ENCODE measurements at places on chromosomes 12 and 14.
A peak's percentile ranks its signal among the peaks of the same experiment; 100 is the strongest.

- DNase-seq = no peak
Measured at GRCh38 chr14:50854521-50854920, 17.3 kb upstream of the ABHD12B start.

DNA sequence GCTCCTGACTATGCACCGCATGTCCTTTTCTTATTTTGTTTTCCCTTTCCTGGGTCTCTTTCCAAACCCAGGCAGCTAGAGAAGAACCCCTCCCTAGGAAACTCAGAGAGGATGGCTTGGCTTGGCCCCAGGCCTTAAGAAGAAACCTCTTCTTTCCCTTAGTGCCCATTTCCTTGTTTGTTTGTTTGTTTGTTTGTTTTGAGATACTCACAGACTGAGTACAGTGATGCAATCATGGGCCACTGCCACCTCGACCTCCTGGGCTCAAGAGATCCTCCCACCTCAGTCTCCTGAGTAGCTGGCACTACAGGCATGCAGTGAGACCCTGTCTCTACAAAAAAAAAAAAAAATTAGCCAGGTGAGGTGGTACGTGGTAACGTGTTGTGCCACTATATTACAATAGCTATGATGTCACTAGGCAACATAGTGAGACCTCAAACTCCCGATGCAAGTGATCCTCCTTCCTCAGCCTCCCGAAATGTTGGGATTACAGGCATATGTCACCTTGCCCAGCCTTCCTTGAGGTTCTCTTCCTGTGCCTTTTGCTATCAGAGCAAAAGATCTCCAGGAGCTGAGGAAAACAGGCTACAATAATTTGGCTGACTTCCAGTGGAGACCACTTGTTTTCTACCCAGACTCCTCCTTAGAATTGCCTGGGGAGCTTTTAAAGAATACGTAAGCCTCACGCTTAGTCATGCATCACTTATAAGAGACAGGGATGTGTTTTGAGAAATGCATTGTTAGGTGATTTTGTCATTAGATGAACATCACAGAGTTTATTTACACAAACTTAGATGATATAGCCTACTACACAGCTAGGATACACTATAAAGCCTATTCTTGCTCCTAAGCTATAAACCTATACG is 34.5 kb upstream of the LGALS3 start:
- DNase-seq = no peak

GRCh38 chr14:61252369-61253063 is 28.6 kb downstream of the TMEM30B start:
- peak; percentile 9 for DNase-seq

DNA sequence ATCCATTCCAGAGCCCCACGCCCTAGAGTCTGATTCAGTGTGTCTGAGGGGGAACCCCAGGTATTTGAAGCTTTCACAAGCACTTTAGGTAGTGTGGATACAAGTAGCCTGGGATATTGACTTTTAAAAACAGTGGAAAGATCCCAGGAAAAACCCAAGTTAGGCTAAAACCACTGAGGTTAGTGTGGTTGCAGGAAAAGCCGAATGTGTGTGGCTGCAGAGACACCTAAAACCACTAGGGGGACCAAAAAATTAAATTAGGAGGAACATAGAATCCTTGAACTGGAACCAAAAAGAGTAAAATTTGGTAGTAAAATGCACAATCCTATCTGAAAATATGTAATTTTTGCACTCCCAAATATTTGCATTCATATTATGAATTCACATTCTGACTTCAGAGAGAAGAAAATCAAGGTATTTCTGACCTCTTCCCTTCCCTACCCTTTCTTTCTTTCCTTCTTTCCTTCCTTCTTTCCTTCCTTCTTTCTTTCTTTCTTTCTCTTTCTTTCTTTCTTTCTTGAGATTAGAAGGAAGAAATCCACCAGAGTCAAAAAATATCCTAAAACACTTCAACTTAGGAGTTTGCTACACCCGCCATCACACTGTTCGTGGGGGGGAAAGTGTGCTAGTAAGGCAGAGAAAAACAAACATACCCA is 37.8 kb downstream of the SLCO1A2 start:
- DNase-seq = no peak

GRCh38 chr12:68953536-68953935 is 20.6 kb upstream of the CPM start:
- DNase-seq = no peak

DNA sequence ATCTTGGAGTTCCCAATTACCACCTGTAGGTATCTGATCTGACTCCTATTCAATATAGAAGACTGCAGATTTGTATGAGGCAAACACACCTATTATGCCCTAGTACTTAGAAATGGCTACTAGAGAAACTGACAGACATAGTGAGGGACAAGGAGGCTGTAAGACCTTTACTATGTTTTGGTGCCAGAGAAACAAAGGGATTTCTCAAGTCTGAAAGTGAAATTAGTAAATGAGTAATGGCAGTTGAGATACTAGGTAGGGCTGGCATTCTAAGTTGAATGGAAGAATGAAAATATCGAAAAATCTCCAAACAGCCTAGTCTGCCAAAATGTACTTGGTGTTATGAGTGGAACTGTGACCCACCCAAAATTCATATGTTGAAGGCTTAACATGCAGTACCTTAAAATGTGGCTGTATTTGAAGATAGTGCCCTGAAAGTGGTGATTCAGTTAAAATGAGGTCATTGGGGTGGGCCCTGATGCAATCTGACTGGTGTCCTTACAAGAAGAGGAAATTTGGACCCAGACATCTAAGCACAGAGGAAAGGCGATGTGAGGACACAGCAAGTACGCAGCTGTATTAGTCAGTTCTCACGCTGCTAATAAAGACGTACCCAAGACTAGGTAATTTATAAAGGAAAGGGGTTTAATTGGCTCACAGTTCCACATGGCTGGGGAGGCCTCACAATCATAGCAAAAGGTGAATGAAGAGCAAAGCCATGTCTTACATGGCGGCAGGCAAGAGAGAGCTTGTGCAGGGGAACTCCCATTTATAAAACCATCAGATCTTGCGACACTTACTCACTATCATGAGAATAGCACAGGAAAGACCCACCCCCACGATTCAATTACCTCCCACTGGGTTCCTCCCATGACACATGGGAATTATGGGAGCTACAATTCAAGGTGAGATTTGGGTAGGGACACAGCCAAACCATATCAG is 127.0 kb downstream of the APAF1 start:
- no peak for DNase-seq

DNA sequence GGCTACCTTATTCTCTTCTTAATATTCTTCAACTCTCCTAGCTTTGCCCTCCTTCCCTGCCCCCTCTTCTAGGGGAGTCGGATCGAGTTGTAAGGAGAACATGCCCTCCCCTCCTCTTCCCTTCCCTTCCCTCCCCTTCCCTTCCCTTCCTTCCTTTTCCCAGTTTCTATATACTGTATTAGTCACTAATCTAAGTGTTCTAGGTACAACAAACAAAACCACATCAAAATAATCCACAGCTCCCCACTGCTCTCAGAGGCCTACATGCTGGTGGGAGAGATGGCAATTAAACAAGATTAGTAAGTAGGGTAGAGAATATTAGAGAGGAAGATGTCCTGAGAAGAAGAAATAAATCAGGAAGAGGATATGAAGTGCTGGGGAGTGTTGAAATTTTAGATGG is 119.9 kb upstream of the PZP start:
- no peak for DNase-seq

DNA sequence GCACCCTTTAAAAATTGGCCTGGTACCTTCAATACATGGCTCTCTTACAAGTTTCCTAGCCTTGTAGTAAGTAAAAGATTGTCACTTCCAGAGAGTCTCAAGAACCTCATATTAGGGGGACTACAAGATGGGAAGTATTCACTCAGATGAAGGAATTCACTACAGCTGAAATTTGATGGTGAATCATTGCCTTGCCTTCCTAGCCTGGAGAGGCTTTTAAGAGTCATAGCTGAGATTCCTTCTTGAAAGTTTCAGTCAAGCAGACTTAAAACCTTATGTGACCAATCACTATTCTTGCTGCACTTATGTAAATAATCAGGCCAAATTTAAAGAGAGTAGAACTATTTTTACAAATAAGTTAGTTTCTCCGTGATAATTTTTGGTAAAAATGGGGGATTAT is 451.6 kb downstream of the TRHDE start:
- DNase-seq = no peak

GRCh38 chr14:62497708-62498107 is 547.5 kb downstream of the KCNH5 start:
- no peak for DNase-seq

DNA sequence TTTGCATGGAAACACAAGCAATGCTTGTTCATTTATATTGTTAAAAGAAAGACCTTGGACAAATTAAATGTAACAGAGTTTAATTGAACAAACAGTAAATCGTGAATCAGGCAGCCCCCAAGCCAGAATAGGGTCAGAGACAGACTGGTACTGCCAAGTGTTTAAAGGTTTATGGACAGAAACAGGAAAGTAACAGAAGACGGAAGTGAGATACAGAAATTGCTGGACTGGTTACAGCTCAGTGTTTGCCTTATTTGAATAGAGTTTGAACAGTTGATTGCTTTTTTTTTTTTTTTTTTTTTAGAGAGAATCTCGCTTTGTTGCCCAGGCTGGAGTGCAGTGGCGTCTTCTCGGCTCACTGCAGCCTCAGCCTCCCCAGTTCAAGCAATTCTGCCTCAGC is 50.3 kb downstream of the DAO start:
- no peak for DNase-seq

GRCh38 chr12:131735153-131735456 is 24.2 kb downstream of the SFSWAP start:
- no peak for DNase-seq

- no peak for DNase-seq
Measured at GRCh38 chr12:45863332-45863731, 127.0 kb downstream of the SCAF11 start.

GRCh38 chr14:44701563-44702263 is 194.6 kb upstream of the FSCB start:
- no peak for DNase-seq

GRCh38 chr12:19042221-19042620 is 87.3 kb upstream of the PLEKHA5 start:
- no peak for DNase-seq

DNA sequence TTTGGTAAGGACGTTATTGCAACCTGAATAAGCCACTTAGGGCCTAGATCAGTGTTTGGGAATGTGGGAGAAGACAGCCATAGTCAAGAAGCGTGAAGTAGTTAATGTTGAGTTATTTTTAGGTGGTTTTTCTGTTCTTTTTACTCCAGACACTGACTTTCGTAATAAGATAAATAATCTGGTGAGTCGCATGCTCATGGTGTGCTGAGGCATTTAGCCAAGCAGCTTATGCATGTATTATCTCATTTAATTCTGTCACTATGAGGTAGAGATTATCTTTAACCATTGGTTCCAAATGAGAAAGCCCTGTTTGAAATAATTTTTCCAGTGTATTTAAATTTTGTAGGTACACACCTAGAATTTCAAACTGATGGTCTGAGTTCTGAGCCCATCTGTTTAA is 67.3 kb downstream of the RCOR1 start:
- no peak for DNase-seq

GRCh38 chr12:76201316-76201715 is 116.8 kb upstream of the NAP1L1 start:
- DNase-seq = no peak

DNA sequence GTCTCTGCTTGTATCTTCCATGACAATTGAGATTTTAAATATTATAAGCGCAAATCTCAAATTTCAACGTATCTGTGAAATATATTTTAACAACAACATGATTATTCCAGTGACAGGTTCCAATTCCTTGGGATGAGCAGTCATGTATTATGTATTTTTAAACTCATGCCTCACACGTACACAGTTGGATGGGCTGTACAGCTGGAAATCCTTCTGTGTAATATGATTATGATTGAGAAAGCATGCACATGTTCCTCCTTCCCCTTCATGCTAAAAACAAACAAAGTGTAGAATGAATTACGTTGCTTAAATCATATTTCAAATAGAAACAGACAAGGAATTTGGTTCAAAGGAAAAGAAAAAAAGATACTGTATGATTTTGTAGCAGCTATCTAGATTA is 428.3 kb downstream of the TMTC2 start:
- no peak for DNase-seq

GRCh38 chr14:105419195-105420091 is at the start of gene MTA1:
MTA1 (plus strand) TSS chr14:105419827; CDS start chr14:105420036, 209 bp downstream.
- DNase-seq = no peak

Data from stimulated activated CD8-positive, alpha-beta memory T cell treated with anti-CD3 and anti-CD28 coated beads, Interleukin-4, amount 100 ng/mL, for 1 hour (primary cell).